ENCODE measurements at places on chromosomes 1 and 21.

DNA sequence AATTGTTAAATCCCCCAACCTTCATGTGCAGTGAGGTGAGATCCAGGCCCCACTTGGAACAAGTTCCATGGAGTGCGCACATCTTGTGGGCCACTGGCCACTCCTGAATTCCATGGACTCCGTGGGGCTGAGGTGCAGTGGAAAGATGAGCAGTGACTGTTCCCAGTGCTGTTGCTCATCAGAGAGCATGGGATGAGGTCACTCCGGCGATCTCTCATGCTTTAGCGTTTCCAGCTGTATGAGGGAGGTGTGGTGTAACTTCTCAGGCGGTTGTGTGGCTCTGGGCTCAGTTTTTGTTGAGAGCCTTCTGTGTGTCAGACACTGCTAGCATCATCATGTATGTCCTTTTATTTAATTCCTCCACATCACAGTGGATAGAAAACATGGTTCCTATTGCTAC lies 96.2 kb downstream of the GALNT2 start:
- no peak for DNase-seq

DNA sequence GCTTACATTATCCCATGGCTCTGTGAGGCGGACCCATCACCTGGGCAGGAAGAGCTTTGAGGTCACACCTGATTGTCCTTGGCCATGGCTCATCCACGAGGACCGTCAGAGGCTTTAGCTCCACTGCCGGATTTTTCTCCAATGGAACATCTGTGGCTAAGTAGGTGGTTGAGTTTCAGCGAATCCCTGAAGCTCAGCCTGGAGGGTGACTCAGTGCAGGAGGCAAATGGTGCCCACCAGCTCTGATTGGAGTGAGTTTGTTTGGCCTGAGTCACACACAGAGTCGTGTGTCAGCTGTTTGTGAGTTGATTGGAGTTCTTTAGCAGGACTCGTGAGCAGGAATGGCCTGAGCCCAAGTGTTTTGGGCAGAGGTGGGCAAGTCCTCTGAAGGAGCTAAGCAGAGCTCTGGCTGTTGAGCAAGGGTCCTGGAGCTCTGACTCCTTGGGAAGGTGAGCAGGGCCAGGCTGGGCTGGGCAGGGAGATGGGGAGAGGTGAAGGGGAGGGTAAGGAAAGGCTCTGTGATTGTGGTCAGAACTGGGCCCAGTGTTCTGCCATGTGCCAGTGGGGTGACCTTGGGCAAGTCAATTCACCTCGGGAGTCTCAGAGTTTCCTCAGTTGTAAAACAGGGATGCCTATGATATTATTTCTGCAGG lies 2.0 kb downstream of the SLC6A17 start:
- DNase-seq: no peak

- DNase-seq: no peak
Observed at GRCh38 chr1:64894438-64895196, 71.7 kb downstream of the JAK1 start.

DNA sequence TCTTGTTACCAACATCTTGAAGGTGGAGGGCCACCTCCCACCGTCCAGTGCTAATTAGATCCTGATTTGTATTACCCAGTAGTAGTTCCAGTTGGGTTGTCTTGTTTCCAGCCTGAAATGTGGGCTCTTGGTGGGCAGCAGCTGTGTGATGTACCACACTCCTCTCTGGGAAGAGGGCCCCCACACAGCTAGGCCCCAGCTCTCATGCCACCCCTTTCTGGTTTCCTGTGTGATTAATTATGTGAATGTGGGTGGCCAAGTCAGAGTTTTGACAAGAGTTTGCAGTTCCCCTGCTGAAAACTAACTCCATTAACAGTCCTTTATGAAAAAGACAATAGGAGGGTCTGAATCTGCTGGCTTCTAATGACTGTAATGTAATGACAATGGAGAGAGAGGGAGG lies 3.8 kb downstream of the HMGB4 start:
- no peak for DNase-seq

- DNase-seq: no peak
Observed at GRCh38 chr1:228763561-228763960, 28.3 kb downstream of the RHOU start.

DNA sequence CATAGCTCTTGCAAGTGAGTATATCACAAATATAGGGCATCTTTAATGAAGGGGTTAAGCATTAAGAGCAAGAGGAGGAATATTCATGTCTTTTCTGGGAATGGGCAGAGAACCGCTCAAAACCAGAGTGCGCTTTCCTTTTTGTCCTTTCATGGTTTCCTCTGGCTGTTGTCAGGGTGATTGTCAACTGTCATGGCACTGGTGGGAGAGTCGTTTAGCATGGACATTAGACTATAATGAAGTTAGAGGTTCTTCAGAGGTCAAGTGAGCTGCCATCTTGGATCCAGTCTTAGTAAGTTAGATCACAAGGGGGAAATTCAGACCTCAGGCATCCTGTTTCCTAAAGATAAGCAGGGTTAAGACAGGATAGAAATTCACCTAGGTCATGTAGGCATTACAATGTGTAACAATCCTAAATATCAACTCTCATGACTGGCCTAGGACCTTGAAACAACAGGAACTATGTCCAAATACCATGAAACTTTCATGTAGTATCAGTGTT lies 12.1 kb upstream of the COA6 start:
- no peak for DNase-seq

- no peak for DNase-seq
Observed at GRCh38 chr1:30899577-30900389, 8.8 kb downstream of the SDC3 start.

DNA sequence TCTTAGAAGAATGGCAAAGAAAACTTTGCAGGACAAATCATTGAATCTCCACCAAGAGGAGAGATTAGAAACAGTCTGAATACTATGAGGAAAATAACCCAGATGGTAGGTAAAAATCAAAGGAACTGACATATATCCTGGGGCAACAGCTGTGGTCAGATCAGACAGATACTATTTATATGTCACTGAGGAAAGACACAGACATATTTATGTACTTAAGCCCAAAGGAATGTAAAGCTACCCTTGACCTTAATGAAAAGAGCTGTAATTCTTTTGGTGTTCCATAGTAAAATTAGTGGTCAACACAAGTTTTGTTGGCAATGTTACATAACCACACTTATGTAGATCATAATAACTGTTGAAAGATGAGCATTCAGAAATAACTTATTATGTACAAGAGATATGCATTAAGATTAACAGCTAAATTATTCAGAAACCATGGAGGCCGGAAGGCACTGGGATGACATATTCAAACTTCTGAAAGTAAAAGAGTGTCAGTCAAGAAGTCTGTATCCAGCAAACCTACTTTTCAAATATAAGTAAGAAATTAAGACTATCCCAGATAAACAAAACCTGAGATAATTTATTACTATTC lies 166.1 kb upstream of the SAMSN1 start:
- no peak for DNase-seq

DNA sequence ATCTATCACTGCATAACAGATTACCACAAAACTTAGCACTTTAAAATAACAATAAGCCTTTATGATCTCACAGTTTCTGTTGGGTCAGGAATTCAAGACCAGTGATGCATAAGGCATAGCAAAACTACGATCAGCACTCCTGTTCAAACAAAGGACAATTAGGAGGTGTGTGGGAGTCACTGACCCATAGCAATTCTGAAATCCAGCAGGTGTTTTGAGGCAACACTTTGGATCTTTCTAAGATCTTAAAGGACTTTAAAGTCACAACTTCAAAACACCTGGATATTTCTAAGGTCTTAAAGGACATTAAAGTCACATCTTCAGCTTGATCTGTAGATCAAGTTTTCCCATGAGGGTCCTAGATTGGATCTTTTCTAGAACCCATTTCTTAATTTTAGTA lies 35.3 kb downstream of the AKT3 start:
- no peak for DNase-seq

- DNase-seq: no peak
Observed at GRCh38 chr1:214466403-214467077, 84.9 kb downstream of the PTPN14 start.

DNA sequence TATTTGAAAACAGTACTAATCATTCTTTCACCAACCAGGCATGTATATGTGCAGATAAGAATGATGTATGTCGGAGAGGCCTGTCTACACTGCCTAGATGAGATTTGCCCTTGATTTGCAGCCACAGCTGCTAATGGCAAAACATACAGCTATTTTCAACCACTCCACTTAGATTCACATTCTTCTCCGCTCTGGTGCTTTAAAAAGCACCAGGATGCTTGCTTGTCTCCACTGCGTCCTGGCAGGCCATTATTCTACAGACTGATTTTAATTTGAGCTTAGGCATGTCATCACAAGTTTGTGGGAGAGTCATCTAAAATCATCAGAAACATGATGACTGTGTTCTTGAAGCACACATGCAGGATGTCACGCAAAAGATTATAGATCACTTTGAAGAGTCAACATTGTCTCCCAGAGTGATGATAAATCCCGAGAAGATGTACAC lies 119.0 kb upstream of the NRIP1 start:
- no peak for DNase-seq

GRCh38 chr1:16073490-16074119 lies at the start of gene FAM131C:
Gene FAM131C, minus strand, starts transcription at chr1:16073651. Its CDS starts 209 bp downstream, at chr1:16073442.
- no peak for DNase-seq

GRCh38 chr1:220370041-220370700 lies 97.9 kb upstream of the RAB3GAP2 start:
- DNase-seq: no peak

GRCh38 chr21:42361286-42361685 lies 5.0 kb downstream of the TFF1 start:
- DNase-seq: no peak

GRCh38 chr1:4152266-4152665 lies 252.2 kb upstream of the C1orf174 start:
- DNase-seq: no peak

DNA sequence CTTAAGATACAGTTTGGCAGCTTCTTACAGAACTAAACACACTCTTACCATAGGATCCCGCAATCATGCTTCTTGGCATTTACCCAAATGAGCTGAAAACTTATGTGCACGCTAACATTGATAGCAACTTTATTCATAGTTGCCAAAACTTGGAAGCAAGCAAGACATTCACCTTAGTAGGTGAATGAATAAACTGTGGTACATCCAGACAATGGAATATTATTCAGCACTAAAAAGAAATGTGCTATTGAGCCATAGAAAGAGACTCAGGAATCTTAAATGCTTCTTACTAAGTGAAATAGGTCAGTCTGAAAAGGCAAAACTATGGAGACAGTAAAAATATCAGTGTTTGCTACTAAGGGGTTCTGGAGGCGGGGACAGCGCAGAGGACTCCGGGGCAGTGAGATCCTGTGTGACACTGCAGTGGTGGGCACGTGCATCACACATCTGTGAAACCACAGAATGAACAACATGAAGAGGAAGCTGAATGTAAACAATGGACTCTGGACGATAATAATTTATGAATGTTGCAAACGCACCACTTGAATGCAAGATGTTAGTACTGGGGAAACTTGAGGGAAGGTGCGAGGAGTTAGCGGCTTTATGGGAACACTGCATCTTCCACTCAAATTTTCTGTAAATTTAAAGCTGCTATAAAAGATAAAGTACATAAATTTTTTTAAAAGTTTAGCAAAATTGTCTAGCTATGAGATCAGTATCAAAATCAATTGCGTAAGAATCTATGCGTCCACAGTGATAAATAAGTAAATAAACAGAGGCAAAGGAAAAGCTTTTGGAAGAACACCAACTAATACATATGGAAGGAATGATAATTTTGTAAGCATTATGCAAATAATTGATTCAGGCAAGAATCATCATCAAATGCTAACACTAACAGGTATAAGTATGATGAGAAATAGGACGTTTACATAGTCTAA lies 15.4 kb upstream of the SPATC1L start:
- DNase-seq: no peak

DNA sequence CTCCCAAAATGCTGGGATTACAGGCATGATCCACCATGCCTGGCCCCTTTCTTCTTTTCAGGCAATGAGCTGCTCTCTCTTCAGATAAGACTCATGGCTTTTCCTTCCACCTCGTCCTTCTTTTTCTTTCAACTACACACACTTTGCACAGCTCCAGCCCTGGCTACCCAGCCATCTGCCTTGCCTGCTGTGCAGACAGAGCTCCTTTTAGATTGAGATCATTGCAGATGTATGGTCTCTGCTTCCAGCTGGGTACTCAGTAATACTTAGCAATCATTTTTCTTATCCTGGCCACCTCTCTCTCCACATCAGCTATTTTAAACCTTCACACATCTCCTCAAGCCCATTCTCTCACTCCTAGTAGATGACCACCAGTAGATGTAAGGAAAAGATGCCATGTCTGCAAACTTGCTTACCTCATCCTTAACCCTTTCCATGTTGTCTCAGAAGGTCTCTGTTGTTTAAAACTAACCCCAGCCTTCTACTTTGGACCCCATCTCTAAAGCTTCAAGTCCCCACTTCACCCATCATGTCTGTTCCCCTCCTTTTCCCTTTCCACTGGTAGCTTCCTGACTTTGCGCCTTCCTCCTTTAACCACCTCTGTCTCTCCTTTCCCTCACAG lies 7.3 kb downstream of the RAB4A start:
- DNase-seq: peak; percentile 19

GRCh38 chr1:31785947-31786290 lies 21.8 kb upstream of the ADGRB2 start:
- DNase-seq: no peak

DNA sequence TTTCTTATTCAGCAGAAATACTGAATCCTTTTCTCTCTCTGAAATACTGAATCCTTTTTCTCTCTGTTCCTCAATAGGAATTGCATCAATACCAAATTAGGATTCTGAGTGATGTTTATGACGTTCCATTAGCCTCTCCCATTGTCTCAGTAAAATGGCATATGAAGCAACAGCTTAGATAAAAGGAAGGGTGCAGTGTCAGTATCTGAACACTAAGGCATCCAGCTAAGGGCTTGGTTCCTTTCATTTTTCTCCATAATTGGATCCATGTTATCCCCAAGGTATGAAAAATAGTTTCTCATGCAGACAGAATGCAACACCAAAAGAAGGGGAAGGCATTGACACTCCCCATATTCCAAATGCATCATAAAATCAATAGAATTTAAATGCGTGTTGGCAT lies 61.5 kb upstream of the RAVER2 start:
- DNase-seq: no peak

DNA sequence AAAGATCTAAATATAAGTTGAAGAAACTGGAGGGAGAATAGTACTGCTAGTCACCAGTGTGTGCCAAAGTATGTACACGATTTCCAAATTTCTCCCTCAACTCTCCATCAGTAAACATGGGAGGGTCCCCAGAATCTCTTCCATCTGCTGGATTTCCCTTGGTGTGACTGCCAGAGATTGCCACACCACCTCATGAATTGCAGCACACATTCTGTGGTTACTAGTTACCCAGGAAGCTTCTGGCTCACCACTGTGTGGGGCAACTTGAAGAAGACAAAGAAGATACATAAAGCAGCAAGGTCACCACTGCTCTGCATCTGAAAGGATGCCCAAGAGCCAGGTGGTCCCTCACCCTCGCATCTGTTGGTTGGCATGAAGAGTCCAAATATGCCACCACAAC lies 191.7 kb upstream of the ESRRG start:
- no peak for DNase-seq

DNA sequence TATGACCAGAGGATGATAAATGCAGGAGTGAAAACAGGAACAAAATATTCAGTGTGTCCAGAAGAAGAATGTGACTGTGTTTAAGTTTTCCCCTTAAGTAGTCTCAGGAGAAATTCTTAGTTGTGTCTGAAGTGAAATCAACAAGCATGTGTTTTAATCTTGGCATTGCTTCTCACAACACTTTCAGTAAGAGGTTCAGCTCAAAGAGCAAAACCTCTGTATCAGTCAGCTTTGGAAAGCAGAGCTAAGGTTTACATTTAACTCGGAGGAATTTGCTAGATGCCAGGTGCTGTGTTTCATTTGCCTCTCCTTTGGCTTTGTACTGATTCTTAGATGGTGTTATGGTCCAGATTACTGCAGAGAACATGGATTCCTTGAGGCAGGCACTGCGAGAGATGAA lies 28.6 kb downstream of the CC2D1B start:
- no peak for DNase-seq

- DNase-seq: no peak
Observed at GRCh38 chr1:17721444-17721843, 33.7 kb upstream of the ACTL8 start.
